NCI-H748 treated with DMSO at 0.1 percent for 48 hours (cell line): ENCODE measurements at places on chromosomes 1 and 21.

- DNase-seq, result no peak
These were observed 238.6 kb downstream of the FOXD2 start for GRCh38 chr1:47676311-47677054.

- no peak for DNase-seq
These were observed 42.7 kb downstream of the GIPC2 start for GRCh38 chr1:78088486-78088885.

DNA sequence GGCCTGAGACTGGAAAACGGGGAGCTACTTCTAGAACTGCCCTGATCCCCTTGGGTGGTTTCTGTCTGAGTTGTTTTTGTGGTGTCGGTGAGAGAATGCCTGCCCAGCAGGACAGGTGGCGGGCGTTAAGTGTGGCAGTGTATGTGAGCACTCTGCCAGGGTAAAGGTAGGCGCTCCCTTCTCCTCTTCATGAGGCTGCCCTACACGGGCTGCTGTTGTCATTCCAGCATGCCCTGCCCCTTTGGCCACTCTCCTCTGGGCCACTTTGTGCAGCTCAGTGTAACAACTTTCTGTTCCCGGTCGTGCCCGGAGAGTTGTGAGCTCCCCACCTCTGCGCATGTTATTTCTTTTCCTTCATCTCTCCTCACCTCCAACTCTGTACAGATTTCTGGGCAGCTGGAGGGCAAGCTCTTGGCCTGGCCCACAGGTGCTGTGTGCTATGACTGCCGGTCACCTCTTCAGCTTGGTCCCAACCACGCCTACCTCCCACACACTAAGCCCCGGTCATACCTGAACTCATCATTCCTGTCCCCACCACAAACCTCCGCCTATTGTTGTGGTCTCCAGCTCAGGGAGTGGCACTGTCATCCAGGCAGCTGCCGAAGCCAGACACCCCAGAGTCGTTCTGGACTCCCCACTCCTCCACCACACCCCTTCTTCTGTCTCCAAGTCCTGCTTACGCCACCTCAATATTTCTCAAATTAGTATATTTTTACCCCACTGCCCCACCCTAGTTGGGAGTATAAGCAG, 69.0 kb downstream of the GADD45A start:
- DNase-seq, result no peak

DNA sequence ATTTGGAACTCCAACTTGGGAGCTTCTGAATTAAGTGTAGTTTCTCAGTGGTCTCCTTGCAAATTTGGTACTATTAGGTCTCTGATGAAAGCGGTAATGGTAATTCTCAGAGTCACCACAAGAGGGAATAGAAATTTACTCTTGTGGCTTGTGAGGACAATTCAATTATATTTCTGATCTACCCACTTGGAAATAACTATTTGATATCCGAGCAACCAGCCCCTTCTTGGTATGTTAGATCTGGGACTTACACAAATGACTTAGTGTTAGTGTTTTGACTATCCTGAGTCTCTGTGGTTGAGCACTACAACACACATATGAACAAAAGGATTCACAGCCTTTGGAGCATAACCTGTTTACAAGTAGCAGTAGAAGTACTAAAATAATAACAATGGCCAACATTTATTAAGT, 68.1 kb downstream of the RPS6KA1 start:
- DNase-seq, result peak; percentile 53

GRCh38 chr1:84839544-84839943, 53.5 kb downstream of the LPAR3 start:
- no peak for DNase-seq

- no peak for DNase-seq
These were observed 19.2 kb upstream of the VASH2 start for GRCh38 chr1:212930986-212931678.

DNA sequence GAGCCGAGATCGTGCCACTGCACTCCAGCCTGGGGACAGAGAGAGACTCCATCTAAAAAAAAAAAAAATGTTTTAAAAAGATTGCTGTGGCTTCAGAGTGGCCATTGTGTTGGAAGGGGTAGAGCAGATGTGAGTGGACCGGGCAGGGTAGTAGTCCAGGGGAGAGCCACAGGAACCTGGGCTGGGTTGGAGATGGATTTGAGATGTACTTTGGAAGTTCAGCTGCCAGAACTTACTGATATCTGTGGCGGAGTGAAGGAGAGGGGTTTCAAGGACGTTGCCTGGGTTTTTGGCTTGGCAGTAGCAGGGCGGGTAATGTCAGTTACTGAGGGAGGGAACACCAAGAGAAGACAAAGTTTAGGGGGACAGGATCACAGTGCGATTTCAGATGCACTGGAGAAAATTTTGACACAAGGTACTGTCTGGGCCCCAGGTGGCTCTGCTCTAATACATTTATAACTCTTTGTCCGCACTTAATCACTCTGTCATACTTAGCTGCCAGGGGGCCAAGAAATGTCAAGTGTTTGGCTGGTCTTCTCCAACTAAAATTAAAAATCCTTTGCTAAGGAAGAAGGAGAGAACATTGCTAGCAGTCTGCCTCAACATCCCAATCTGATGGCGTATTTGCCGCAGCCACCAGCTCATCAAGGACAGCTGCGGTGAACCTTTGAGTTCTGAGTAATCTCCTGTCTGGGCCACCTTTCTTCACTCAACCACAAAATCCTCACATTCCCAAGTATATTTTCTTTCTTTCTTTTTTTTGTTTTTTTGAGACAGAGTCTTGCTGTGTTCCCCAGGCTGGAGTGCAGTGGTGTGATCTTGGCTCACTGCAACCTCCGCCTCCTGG, 9.6 kb downstream of the EPHX1 start:
- DNase-seq, result no peak

DNA sequence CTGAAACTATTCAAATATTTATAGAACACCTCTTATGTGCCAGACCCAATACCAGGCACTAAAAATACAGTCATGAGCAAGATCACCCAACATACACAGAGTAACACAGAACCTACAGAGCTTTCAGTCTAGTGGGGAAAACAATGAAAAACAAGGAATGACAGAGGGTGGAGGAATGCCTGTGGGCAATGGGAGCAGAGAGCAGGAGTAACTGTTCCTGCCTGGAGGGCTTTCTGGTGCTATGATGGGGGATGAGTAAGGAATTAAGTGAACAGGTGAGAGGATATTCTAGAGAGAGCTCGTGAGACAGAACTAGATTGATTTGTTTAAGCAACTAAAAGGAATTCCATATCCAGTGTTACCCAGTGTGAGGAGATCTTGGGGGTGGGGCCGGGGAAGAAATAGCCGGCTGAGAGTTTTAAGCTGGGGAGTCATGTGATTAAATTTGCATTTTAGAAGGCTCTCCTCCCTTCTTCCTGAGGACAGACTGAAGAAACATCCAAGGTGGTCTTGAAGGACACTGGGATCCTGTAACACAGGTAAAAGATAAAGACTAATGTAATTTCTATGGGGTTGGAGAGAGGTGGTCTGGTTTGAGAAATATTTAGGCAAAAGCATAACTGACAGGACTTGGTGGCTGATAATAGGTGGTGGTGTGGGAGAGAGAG, 2.1 kb upstream of the CD53 start:
- no peak for DNase-seq

DNA sequence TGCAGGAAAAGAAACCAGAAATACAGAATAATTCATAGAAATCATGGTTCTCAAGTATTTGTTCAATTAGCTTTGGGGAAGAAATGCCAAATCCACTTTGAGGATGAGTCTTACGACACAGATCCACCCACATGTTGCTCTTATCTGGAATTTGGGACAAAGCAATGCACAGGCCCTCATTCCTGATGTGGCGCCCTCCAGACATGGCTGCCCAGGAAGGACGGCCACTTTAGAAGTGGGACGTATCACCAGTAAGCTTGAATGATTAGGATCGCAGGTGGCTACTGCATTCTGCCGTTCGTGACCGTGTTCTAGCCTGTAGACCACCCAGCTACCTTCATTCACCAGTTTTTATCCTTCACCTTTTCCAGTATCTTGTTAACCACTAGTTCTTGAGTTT, 20.1 kb upstream of the NCMAP start:
- DNase-seq, result no peak

DNA sequence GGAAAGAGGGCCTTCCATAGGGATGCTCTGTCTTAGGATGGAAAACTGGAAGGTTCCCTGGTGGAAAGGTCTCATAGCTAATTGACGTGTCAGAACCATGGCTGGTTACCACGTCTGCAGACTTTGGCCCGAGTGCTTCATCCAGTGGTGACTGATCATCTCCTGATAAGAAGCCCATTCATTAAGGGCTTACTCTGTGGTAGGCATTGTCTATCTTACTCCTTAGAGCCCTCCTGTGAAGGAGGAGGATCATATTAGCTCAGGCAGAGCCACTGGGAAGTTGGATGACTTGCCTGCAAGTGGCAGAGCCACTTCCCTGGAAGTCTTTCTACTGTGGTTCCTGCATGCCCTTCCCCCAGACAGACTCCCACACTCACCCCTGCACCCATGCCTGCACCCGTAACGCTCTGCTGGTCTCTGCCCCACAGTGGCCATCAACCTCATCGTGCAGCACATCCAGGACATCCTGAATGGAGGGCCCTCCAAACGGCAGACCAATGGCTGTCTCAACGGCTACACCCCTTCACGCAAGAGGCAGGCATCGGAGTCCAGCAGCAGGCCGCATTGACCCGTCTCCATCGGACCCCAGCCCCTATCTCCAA, 79.9 kb downstream of the UCK2 start:
- DNase-seq, result no peak

DNA sequence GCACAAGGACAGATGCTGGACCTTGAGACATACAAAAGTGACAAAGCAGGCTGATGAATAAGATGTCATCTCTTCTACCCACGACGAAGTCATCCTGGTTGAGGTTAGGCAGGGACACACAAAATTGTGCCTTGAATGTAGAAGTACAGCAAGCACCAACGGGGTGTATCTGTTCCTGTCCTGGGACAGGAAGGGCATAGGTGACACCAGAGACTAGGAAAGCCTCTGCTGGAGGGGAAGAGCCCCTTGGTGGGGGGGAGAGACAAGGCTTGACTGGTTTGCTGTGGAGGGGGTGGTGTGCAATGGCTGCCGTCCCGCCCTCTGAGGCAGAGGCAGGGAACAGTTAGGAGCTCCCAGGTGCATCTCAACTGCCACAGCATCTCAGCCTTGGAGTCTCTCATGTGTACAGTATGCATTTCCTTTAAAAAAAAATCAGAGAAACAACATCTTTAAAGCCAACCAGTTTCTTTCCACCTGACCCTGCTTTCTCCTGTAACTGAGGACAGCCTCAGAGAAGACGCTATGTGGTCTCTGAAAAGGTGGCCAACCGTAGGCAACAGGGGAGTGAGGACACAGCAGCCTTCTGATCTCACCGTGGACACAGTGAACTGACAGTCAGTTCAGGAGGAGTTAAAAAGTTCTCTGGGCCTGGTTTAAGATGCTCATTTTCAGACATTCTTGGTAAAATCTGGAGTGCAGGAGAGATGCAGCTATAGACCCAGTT, 17.7 kb upstream of the GFI1 start:
- no peak for DNase-seq

- no peak for DNase-seq
These were observed 8.2 kb upstream of the FNDC7 start for GRCh38 chr1:108704496-108704895.

- DNase-seq, result no peak
These were observed 26.4 kb downstream of the LDLRAP1 start for GRCh38 chr1:25569597-25570396.

DNA sequence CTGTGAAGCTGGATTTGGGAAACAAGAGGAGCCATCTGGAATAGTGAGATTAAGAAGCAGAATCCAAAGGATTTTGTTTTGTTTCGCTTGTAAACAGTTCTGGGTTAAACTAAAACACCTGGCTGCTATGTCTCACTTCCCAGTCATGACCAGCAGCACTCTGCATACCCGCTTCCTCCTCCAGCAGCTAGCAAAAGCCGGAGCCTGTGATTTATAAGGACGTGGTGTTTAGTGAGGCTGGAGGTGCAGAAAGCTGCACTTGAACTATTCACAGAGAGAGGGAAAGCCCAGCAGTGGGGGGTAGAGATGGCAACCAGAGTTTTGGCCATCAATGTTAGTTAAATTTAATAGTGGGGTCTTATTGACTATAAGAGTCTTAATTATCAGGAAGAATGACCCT, 240.2 kb downstream of the AJAP1 start:
- peak; percentile 20 for DNase-seq

DNA sequence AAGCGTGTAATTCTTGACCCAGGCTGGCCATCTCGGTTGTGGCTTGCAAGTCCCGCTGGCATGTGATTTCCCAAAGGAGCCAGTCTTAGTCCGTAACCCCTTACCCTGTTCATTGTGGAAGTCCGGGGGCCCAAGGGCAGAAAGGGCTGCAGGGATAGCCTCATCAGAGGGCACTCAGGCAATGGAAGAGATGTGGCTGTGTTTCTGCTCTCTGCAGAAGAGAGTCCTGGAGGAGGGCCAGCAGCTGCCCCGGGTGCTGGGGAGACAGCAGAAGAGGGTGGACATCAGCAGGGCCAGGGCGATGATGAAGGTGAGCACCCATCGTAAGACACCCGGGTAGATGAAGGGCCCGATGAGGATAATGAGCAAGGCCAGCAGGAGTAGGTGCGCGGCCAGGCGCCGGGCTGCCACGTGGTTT, 830 bp downstream of the RNF186 start:
- no peak for DNase-seq

DNA sequence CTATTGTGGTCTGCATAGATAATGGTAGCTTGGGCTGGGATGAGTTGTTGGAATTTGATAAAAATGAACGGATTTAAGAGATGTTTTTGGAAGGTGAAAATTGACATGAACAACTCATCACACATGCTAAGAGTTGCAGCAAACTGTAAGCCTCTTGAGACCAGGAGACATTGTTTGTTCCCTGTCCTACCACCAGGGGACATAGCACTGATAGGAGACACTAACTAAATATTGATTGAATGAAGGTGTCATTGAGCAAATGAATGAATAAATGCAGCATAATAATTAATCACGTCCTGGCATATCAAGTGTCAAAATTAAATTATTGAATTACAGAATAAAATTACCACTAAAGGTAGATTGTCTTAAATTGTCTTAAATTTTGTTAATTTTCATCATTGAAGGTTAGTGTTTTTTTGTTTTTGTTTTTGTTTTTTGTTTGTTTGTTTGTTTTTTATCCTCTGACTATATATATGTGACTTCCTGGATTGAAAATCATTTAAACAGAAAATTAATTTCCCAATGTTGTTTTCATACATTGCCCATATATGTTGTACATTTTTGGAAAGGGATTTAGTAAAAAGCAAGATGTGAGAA, 285.3 kb upstream of the C1orf105 start:
- no peak for DNase-seq

DNA sequence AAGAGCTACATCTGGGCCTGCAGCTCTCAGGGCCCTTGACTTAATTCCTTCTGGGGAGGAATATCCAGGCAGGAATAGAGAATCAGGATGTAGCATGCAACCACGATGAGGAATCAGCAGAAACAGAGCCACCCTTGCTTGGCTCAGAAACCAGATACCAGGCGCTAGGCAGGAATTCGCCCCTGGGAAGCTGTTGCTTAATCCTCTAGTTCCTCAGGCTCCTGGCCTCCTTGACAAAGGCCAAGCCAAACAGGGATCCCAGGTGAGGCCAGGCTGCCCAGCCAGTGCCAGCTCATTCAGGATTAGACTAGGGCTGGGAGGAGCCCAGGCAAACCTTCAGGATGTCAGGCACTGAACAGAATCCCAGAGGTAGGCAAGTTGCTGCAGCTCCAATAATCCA, 48.2 kb upstream of the IRF2BP2 start:
- no peak for DNase-seq
